ENCODE measurements at places on chromosomes 6 and 20.

GRCh38 chr20:50558483-50558925 is 48.3 kb downstream of the PTPN1 start:
- DNase-seq = no peak

GRCh38 chr6:38212579-38212978 is 393.1 kb downstream of the ZFAND3 start:
- DNase-seq = peak; percentile 72

DNA sequence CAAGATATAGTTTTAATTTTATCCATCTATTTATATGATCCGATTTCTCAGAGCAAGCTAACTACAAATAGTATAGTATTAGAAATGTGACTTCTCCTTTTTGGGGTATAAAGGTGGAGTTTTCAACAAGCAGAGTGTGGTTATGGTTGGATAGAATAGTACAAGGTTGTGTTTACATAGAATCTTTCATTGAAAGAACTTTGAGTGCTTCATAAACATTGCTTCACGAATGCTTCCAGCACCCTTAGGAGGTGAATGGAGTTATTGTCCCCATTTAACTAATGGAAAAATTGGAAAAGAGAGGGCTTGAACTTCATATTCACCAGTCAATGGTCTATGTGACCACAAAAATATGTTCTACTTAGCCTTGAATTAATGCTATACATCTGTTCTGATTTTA is 134.1 kb upstream of the CITED2 start:
- no peak for DNase-seq

- DNase-seq = no peak
These were observed 101.8 kb upstream of the COL21A1 start for GRCh38 chr6:56349194-56349593.

GRCh38 chr20:61436667-61437279 is 184.7 kb downstream of the CDH4 start:
- DNase-seq = no peak

DNA sequence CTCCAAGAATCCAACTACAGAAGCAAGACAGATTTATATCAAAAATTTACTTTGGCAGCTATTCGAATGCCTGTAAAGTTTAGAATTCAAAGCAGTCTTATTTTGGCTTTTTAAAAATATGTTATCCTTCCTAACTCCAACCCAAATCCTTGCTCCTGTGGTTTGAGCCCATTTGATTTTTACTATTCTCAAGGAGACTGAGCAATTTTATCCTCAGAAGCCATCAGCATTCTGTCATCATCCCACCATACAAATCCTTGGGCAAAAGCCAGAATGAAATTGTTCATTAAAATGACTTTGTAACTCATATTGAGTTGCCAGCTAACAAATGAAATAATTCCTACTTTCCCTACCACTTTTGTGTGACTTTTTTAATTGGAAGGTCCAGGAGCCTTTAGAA is 392.8 kb downstream of the ADGRB3 start:
- DNase-seq = no peak

- no peak for DNase-seq
These were observed 22.3 kb downstream of the ABRACL start for GRCh38 chr6:139050770-139051313.

- DNase-seq = no peak
These were observed 93.0 kb downstream of the ADTRP start for GRCh38 chr6:11685481-11686093.

- no peak for DNase-seq
These were observed 16.6 kb downstream of the CHMP4B start for GRCh38 chr20:33827634-33828325.

DNA sequence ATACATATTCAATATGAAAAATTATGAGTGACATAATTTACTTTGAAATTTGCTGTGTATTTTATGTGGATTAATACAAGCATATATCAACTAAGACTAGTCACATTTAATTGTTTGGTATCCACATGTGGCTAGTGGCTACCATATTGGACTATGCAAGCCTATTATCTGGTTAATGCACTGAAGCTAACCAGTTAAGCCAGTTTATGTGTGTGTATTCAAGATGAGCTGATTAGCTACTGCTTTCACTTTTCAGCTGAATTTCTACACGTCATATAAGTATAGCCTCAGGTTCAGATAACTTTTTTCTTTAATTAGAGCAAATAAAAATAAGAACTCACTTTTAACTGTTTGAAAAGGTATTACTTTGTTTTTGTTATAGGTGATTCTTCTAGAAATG is 903.7 kb downstream of the TFAP2A start:
- no peak for DNase-seq

DNA sequence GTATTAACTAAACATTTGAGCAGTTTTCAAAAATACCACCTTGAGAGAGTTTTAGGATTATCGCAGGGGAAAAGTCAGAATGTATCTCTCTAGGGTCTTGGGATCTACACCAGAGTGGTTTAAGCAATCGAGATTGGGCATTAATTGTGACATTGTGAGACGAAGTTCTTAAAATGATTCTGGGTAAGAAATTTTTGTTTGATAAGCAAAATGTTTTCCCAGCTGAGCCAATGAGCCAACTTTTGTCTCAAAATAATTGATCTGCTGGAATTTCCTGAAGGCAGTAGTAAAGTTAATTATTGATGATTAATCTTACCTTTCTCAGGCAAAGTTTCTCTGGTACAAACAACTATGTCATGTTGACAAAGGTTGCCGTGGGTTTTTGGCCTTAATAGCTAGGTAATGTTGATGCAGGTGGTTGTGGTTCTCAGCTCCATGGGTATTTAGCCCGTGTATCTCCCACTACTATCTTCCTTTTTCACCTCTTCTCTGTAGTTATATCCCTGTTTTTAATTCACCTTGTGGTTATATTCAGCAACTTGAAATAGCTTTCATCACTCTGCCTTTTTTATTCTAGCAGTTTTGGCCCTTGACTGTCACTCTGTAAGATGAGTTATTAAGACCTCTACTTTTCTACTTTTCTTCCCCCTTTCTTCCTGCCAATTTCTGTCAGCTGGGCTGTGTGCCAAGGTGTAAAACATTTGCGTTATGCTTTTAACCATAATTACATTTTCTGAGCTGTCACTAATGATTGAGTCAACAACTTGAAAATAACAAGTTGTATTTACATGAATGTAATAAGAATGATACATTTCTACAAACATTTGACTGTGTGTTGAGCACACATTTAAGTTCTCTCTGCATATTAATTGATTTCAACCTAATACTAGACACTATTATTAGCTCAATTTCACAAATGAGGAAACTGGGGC is 368.3 kb upstream of the BTBD3 start:
- peak; percentile 64 for DNase-seq

DNA sequence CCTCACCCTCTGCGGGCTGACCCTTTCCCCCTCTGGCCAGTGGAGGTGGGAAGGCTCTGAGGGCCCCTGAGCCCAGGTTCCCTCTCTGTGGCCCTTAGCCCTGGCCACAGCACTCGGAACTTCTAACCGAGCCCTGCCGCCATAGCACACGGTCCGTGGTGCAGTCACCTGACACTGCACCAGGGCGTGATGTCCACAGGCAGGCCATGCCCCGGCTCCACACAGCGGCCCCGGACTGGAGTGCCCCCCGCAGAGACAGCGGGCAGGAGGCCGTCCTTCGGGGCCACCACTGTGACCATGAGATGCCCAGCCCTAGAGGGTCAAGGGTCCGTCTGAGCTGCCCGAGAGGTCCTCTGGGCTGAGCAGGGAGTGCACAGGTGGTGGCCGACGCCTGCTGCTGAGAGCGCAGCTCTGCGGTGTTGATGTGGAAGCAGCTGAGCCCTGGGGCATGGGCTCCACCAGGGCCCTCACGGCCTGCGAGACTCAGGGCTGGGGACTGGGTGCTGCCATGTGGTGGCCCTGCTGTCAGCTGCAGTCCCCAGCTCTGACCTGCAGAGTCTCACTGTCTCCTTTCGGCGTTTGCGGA is 11.2 kb upstream of the BHLHE23 start:
- DNase-seq = no peak

GRCh38 chr6:49806145-49806544 is 19.1 kb upstream of the PGK2 start:
- peak; percentile 33 for DNase-seq

DNA sequence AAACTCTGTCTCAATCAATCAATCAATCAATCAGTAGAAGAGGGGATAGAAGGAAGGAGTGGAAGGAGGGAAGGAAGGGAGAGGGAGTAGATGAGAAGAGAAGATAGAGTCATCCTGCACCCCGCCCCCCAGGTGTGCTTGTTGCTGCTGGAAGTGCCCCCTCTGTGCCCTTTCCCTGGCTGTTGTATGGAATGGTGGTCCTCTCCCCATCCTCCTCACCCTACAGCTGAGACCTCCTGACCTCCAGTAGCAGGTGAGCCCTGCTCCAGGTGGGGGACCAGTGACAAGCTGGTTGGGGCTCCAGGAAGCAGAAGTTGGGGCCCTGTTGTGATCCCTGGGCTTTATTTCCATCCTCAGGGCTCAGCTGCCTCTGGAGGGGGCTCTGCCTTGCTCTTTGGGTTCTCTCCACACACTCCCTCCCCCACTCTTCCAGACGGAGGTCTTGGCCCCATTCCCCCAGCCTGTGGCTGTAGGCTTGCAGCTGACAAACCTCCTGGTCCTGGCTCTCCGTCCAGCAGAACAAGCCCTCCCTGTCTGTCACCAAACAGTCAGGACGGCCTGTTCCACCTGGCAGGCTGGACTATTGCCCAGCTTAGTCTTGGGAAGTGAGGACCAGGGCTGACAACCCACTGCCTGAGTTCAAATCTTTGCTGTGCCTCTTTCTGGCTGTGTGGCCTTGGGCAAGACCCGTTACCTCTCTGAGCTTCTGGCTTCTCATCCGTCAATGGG is 26.0 kb upstream of the SCRT2 start:
- DNase-seq = no peak

GRCh38 chr6:119147101-119148053 is 68.9 kb upstream of the FAM184A start:
- no peak for DNase-seq

GRCh38 chr20:25280051-25280573 is 32.2 kb downstream of the PYGB start:
- peak; percentile 80 for DNase-seq

- DNase-seq = no peak
These were observed 189.5 kb downstream of the BMP7 start for GRCh38 chr20:57076951-57077350.

DNA sequence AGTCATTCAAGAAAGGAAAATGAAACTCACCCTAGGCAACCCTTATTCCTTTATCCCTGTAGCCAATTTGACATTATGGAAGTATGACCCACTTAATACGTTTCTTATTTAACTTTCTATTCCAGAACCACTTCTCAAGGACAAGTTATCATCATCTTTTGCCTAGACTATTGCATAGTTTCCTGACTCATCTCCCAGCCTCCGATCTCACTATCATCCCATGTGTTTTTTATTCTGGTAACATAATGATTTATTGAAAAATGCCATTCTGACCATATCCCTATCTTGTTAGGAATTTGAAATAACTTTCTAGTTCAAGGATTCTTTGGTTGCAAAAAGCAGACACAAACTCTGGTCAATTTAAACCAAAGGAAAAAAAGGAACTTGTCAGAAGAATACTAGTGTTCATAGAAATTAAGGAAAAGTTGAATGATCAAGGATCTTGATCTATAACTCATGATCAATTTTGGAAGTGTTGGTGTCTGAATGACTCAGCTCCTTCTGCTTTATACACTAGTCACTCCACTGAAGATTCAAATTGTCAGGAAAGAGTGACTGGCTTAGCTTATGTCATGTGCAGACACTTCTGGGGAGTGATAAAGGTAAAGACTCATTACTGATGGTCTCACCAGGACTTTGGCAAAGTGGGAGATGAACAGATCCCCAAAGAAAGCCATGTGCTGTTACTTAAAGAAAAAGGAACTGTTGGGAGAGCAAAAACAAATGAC is 8.5 kb upstream of the TINAG start:
- DNase-seq = no peak
